ENCODE measurements at places on chromosomes 7 and 10.

GRCh38 chr10:97450828-97451227 lies 4.9 kb downstream of the ZDHHC16 start:
- DNase-seq: no peak

DNA sequence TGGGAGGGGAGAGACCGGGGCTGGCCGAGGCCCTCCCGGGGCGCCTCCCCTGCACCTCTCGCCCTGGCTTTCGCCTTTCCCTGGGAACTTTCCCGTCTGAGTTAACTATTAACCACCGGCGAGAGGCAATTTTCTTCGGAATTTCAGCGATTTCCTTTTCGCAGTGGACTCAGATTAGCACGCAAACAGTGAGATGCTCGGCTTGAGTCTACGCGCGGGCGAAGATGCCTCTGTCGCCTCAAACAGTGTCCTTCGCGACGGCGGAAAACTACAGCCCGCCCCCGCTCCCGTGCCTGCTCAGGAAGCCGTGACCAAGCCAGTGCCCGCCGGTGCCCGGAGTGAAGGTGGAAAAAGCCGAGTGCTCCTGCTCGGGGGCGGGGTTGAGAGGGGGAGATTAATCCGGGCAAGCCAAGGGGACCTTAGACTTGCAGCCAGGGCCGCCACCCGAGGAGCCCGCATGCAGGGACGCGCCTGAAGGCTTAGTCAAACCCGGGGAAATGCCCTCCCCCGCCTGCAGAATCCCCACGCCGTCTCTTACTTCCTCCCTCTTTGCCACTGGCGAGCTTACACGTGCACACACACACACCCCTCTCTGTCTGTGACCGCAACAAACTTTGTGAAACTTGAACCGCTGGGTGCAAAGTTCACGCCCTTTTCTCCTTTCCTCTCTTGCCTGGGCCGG lies 14.5 kb upstream of the PAX2 start:
- peak; percentile 63 for DNase-seq

- DNase-seq: no peak
Measured at GRCh38 chr10:44865289-44865671, 45.9 kb upstream of the TMEM72 start.

DNA sequence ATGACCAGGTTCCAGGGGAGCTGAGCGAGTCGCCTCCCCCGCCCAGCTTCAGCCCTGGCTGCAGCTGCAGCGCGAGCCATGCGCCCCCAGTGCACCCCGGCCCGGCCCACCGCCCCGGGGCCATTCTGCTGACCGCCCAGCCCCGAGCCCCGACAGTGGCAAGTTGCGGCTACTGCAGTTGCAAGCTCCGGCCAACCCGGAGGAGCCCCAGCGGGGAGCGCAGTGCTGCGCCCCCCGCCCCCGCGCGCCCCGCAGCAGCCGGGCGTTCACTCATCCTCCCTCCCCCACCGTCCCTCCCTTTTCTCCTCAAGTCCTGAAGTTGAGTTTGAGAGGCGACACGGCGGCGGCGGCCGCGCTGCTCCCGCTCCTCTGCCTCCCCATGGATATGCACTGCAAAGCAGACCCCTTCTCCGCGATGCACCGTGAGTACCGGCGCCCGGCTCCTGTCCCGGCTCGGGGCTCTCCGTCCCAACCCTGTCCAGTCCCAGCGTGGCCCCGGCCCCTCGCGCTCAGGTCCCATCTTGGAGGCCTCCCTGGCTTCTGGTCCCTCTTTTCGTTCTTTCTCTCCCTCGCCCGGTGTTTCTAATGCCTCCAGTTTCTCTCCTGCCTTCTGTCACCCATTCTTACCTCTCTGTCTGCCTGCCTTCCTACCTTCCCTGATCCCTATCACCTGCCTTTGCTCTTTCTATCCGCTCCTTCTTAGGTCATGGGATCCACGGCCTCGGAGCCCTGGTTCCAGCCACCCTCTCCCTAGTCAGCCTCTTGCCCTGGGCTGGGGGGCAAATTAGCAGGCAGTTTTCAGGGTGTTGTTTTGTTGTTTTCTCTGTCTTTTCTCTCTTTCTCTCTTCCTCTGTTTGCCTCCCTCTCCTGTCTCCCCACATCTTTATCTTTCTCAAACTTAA lies 751 bp downstream of the PAX2 start:
- DNase-seq: no peak

- no peak for DNase-seq
Measured at GRCh38 chr10:24277771-24278170, 68.8 kb downstream of the KIAA1217 start.

- no peak for DNase-seq
Measured at GRCh38 chr10:3354174-3354900, 181.8 kb upstream of the PITRM1 start.

GRCh38 chr7:16926283-16926682 lies 44.5 kb upstream of the AGR3 start:
- DNase-seq: peak; percentile 37

- DNase-seq: no peak
Measured at GRCh38 chr7:143396625-143397556, 11.8 kb downstream of the EPHA1 start.

GRCh38 chr7:92841192-92841591 lies 4.8 kb upstream of the CDK6 start:
- peak; percentile 58 for DNase-seq

DNA sequence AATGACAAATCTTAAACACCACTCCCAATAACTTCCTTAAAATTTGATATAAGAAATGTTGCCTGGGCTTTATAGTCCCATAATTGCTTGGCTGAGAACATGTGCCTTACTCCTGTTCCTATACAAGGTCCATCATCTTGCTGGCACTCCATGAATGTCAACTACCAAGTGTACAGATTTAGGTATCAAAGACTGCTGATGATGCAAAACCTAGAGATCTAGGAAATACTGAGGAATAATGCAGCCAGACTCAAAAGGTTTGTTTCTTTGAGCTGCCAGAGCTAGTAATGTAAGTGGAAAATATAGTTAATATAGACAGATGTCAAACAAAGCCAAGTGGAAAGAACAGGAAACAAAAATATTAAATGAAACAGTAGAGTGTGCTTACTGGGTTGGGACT lies 121.1 kb downstream of the DYNC1I1 start:
- no peak for DNase-seq

DNA sequence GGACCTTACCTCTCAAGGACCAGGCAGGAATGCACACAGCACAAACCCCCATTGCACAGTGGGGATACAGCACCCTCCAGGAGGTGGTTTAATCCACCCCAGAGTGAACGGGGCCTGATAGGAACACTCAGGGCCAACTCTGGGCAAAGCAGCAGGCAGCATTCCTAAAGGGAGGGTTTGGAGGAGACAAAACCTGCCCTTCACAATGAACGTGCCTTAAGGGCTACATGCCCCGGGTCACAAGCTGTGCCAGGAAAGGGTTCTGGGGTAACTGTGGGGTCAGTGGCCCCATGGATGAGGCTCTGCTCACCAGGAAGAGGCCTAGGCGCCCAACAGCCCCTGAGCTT lies 1.1 kb downstream of the GPRIN2 start:
- no peak for DNase-seq

DNA sequence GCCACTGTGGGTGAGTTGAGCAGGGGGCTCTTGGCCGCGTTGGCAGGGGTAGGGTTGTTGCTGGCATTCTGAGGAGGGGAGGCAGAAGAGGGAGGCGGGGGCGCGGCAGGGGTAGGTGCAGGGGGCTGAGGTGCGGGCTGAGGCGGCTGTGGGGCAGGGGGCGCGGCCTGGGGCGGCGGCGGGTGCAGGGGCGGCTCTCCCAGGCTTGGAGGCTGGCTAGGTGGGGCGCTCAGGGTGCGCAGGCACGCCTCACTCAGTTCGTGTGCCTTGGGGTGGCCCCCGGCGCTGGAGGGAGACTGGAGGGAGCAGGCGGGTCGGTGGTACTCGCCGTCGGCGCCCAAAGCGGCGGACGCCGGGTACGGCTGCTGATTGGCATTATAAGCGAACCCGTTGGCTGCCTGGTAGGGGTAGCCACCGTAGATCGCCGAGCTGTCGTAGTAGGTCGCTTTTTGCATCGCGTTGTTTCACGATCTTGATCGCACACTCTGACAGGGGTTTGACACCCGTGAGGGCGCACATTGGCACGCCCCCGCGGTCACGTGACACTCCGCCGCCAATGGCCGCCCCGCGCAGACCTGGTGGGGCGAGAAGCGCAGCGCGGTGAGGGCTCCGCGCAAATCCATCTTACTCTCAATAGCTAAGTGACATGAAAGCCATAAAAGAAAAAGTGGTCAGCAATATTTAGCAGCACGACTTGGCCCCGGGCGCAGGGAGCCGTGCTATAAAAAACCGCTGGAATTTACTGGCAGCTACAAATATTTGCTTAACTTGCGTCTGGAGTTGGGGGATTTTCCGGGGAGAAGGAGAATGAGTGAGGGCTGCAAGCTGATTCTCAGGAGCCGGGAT lies 7.9 kb upstream of the HOXA2 start:
- DNase-seq: no peak

GRCh38 chr10:119416855-119417254 lies 125.7 kb downstream of the RGS10 start:
- DNase-seq: peak; percentile 70

DNA sequence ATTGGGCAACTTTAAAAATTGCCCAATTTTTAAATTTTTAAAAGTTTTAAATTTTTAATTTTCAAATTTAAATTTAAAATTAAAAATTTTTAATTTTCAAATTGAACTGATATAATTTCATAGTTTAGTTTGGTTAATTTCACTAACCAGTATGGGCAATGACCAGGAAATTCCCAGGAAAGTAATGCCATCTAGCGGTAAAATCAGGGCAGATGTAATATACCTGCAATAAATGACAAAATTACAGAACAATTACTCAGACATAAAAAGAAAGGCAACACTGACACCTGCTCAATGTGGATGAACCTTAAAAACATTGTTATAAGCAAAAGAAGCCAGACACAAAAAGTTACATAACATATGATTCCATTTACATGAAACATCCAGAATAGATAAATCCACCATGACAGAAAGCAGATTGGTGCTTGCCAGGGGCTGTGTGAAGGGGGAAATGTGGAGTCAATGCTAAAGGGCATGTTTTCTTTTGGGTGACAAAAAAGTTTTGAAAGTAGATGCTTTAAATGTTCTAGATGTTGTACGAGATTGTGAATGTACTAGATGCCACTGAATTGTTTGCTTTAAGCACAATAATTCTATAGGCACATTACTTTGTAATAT lies 28.6 kb upstream of the SLC16A12 start:
- peak; percentile 50 for DNase-seq

GRCh38 chr7:2637505-2638223 lies 5.9 kb downstream of the TTYH3 start:
- no peak for DNase-seq

- peak; percentile 45 for DNase-seq
Measured at GRCh38 chr10:132158122-132158741, 28.5 kb upstream of the DPYSL4 start.

GRCh38 chr10:99976886-99977665 lies 32.7 kb downstream of the DNMBP start:
- DNase-seq: no peak

DNA sequence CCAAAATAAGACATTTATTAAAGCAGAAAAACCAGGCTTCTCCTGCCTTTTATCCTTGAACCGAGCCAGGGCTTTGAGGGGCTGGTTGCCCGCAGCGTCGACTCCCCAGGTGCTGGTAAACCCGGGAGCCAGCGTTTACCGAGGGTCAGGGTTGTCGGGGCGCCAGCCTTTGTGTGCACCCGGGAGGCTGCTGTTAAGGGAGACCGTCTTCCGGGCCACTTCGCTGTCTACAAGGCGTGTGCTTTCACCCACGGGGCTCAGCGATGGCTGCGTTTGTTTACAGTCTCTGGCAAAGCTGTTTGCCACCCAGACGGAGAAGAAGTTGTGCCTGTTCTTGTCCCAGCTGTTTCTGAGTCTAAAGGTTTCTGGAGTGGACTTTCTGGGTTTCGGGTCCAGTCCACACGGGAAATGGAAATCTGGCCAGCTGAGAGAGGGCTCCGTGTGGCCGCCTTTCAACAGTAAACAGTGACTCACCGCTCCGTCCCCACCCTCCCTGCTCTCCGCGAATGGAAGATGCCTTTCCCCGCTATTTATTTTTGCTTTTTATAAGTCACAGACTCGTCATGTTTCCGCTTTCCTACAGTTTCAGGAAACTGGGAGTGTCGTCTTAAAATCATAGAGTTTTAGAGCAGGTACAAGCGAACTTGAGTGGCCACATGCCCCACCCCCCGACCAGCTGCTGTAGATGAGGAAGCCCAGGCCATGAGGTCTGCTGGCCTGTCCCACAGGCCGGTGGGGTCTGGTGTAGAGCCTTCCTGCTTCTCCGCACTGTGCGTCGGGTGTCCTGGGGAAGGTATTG lies 2.2 kb downstream of the MAFK start:
- DNase-seq: peak; percentile 72

DNA sequence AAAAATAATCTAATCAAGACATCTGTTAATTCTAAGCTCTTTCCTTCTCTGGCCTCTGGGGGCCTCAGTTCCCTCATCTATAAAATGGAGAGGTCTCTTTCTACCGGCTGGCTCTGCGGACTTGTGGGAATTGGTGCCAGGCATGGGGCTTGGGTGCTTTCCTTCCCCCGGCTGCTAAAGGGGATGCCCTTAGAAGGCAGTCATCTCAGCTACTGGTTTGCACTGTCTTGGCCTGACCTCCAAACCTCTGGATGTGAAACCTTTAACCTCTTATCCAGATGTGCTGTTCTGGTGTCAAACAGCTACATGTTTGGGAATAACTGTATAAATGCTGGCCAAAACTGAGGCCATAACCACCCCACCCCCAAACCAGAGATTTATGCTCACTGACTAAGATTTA lies 320.0 kb downstream of the RPS24 start:
- DNase-seq: no peak

All from activated CD4-positive, alpha-beta T cell treated with anti-CD3 and anti-CD28 coated beads, Interleukin-10, Interleukin-2, amounts not matched to agents 100 ng/mL and 50 ng/mL, durations not matched to agents 16 hours and 8 hours (primary cell).